ENCODE measurements at places on chromosomes 3 and 15. TPM values are rescaled to one million over a fixed set of nuclear protein-coding genes. Genes with fewer than 3 reads are reported as not detected.

CPLX3 gene
- total RNA-seq = not detected

LRTM1 gene
- not detected for total RNA-seq

DNA sequence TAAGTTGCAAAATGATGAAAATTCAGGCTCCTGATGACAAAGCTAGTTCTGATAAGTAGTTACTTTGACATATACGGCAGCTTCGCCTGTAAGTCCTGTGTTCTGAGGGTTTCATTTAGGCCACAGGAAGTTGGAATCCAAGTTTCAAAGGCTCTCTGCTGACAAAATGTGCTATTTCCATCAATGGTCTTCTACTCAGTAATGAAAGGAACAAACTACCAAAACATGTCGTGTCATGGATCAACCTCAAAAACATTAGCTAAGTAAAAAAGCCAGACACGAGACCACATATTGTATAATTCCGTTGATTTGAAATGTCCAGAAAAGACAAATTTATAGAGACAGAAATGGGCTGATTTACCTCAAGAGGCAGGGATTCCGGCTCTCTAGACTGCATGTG, 22.5 kb downstream of the NGRN start:
- no peak overlapping the region for H3K4me3 ChIP-seq
- peak overlapping the region; percentile 33 for H3K27ac ChIP-seq
- no peaks in the 10 kb centered on the region for H3K27me3 ChIP-seq
- no peaks in the 10 kb centered on the region for H3K4me1 ChIP-seq

DNA sequence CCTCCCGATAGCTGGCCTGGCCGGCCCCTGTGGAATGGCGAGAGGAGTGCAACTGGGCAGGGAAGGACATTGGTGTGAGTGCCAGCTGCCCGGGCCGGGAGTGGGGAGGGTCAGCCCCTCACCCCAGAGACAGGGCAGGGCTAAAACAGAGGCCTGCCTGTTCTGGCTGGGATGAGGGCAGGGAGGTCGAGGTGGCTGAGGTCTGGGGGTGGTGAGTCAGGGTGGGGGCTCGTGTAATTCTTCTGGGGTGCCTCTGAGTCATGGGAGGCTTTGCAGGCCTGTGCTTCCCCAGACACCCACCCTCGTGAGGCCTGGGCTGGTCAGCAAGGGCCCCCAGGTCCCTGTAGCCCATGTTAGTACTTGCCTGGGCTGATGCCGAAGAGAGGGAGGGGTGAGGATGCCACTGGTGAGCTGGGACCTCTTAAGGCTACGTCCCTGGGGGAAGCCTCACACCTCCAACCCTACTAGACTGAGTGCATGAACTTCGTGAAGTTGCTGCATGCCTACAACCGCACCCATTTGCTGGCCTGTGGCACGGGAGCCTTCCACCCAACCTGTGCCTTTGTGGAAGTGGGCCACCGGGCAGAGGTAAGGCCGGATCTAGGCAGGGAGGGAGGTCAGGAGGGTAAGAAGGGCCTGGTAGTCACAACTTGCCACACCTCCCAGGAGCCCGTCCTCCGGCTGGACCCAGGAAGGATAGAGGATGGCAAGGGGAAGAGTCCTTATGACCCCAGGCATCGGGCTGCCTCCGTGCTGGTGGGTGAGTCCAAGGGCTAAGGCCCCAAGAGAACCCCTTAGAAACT, 1.7 kb downstream of the SEMA3B start:
- no peak for DNase-seq
- peak overlapping the region; percentile 28 for H3K4me3 ChIP-seq
- peak overlapping the region; percentile 99 for H3K27ac ChIP-seq

- no peak overlapping the region for H3K27ac ChIP-seq
- no peaks in the 10 kb centered on the region for H3K27me3 ChIP-seq
- DNase-seq = no peak
Observed at GRCh38 chr15:93213281-93213680, 124.3 kb upstream of the RGMA start.

DNA sequence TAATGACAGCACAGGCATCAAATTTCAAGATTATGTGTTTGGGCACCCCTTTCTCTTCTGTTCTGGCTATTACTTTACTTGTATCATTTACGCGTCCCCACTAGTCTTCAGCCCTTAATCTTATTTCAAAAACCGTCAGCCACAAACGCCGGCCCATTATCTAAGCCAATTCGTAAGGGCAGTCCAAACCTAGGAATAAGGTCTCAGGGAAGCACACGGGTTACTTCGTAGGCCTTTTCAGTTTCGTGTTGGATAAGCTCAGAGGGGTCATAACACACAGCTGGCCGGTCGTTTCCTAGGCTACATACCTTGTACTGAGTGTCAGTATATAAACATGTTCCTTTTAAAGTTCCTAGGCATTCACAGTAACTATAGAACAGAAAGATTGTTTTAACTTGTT, 5.1 kb upstream of the DNAAF4 start:
- H3K27me3 ChIP-seq = no peaks in the 10 kb centered on the region
- no peaks in the 10 kb centered on the region for H3K4me1 ChIP-seq
- H3K36me3 ChIP-seq = no peaks in the 10 kb centered on the region
- no peak overlapping the region for H3K4me3 ChIP-seq
- no peak for DNase-seq

DNA sequence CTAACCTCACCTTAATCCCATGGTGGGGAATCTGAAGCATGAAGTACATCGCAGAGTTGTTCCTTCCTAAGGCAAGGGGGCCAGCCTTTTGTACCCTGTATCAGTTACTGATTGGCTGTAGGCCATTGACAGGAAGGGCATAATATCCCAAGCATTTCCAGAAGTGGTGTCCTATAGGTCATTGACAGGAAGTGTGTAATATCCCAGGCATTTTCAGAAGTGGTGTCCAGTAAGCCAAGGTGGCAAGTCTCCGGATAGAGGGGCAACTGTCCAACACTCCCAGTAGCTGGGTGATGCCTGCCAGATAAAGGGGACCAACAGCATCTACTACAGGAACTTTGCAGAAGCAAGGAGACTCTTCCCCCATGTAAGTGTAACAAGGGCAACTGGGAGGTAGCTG, 52.1 kb upstream of the MYRIP start:
- no peak overlapping the region for H3K27ac ChIP-seq
- no peak for DNase-seq
- H3K4me1 ChIP-seq = no peaks in the 10 kb centered on the region
- no peaks in the 10 kb centered on the region for H3K36me3 ChIP-seq
- H3K27me3 ChIP-seq = no peaks in the 10 kb centered on the region

Measured in uterus (tissue), 4 donors.